Uterus (tissue), 4 donors: ENCODE measurements at places on chromosomes 7 and 10. TPM values are rescaled to one million over a fixed set of nuclear protein-coding genes. Genes with fewer than 3 reads are reported as not detected.

DNA sequence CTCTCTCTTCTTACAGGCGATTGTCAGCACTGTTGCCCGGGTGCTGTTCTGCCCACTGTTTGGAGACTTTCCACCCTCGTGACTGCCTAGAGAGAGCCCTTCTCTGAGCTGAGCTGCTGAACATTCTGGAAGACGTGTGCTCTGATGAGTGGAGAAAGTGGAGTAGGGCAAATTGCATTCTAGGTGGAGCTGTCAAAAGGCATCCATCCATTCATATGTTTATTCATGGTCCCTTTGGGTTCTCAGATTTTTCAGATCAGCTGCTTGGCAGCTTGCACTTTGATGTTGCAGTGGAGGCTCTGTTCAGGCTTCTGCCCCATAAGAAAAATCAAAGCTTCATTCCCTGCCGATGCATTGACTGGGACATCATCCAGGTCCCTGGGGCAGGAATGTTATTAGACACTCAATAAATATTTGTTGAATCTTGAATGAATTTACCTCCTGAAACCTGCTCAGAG, 120.7 kb upstream of the EEPD1 start:
- H3K36me3 ChIP-seq: no peaks in the 10 kb centered on the region
- no peak for DNase-seq
- no peaks in the 10 kb centered on the region for H3K4me1 ChIP-seq
- no peak overlapping the region for H3K27ac ChIP-seq
- H3K4me3 ChIP-seq: no peak overlapping the region

- H3K27me3 ChIP-seq: no peaks in the 10 kb centered on the region
- H3K36me3 ChIP-seq: no peaks in the 10 kb centered on the region
Measured at GRCh38 chr10:132248455-132249225, 59.1 kb downstream of the STK32C start.

- no peak for DNase-seq
- H3K27me3 ChIP-seq: no peaks in the 10 kb centered on the region
- H3K4me1 ChIP-seq: no peaks in the 10 kb centered on the region
- H3K4me3 ChIP-seq: no peak overlapping the region
- no peaks in the 10 kb centered on the region for H3K36me3 ChIP-seq
Measured at GRCh38 chr7:149866139-149866778, 7.5 kb upstream of the ATP6V0E2 start.

IFIT3 gene
- total RNA-seq: 6.9 TPM
